NCI-H2081 treated with DMSO at 0.1 percent for 48 hours (cell line): ENCODE measurements at places on chromosomes 5 and 9.

DNA sequence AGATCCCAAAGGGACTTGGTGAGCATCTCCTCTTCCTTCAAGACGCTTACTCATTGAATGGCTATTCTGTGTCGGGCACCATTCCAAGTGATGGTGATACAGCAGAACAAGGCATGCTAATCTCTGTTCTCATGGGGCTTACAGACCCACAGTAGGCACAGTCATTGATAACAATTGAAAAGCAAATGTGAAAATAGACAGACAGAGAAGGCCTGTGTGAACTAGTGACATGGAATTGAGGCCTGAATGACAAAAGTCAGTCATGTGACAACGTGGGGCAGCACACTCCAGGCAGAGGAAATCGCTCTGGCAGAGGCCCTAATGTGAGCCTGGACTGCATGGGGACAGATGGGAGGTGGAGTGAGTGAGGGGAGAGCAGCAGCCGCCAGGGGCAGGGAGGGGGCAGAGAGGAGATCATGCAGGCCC, 70.7 kb upstream of the CPLX2 start:
- DNase-seq, result no peak

DNA sequence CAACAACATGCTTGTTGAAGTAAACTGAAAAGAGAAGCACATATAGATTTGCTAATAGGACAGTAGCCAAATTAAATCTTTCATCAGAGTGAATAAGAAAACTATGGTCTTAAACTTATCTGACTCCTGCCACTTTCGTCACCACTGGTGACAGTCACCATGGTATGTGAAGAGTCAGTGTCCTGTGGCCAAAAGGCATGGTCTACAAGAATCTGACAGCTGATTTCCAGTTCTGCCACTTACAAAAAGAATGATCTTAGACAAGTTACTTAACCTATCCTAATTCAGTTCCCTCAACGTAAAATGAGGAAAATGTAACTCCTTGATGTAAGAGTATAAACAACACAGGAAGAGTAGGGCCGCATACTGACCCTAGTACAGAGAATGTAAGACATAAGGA, 102.0 kb downstream of the LPAR1 start:
- no peak for DNase-seq

DNA sequence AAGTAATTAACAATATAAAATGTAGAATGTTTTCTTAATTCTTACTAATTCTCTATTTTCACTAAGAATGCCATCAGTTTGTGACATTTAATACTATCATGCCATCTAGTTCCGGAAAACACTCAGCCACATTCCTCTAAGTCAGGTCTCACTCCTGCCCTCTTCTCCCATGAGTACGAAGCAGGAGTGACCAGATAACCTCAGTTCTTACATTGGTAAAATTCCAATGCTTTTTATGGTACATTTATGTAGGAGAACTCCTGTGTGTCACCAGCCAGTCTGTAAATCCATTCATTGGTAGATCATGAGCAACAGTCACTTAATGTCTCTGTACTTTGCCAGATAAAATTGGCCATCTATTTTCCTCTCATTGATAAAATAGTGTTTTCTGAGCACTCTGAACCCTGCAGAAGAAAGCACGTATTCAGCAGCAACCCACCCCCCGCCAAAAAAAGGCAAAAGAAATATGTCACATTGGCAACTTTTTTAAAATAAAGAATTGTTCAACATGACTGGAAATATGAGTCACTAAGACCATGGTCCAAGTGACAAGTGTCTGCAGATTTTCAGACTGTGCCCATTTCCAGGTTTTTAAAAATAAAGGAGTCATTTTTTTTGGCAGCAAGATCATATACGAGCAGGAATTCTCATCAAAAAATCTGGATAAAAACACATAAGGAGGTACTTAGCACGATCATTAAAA, 11.8 kb downstream of the GLIS3 start:
- no peak for DNase-seq

DNA sequence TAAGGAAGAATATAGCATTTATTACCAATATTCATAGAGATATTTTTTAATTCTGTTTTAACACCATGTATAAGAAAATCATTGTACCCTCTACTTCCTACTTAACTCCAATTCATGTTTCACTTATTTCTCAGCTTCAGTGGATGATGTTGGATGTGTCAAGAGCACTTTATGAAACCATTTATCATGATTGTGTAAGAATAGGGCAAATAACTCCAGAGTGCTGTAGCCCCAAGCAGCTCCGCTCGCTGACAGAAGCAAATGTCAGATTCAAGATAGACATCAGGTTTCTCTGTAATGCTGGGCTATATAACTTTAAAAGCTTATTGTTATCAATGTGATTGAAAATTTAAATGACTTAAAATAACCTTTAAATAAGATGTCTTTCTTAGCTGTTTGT, 50.4 kb downstream of the MAST4 start:
- no peak for DNase-seq

DNA sequence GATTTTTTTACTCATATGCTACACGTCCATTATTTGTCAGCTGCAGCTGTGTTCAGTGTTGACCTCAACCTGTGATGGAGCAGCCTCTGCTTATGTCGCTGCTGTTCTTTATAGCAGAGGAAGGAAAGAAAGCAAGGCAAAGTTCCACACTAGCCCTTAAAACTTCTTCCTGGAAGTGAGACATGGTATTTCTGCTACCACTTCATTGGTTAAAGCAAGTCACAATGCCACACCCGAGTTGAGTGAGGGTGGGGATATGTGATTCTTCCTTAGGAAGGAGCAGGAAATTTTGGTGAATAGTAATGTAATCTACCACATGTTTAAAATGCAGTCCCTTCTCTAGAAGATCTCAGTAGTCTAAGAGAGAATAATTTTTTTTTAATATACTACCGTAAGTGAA, 224.8 kb upstream of the DMRT1 start:
- DNase-seq, result no peak

DNA sequence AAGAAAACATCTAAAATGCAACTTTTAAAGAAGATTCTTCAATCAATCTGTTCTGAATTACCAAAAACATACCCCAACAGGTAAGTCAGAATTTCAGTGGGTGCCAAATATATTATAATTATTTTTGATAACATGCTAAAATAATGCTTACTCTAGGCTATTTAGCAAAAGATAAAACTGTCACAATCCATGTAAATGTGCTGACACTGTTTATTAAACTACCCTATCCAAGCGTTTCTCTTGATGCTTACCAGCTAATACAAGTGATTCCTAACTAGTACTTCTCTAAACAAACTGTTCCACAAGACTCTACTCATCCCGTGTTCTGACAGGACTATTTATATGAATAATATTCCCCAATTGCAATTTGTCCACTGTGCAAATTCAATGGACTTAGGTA, 236.7 kb downstream of the BNC2 start:
- DNase-seq, result no peak
